Left cardiac atrium (tissue), 4 donors: ENCODE measurements at places on chromosomes 5 and 9. TPM values are rescaled to one million over a fixed set of nuclear protein-coding genes. Genes with fewer than 3 reads are reported as not detected.

GRCh38 chr9:92717201-92718085, 47.2 kb downstream of the BICD2 start:
- DNase-seq, result no peak

The VCP gene
- total RNA-seq, result 234 TPM

GRCh38 chr9:19087106-19088000, 15.4 kb downstream of the HAUS6 start:
- DNase-seq, result no peak

The SH3RF2 gene
- total RNA-seq, result 179 TPM

- DNase-seq, result no peak
Measured at GRCh38 chr9:82036086-82036485, 47.5 kb downstream of the SPATA31D1 start.

GRCh38 chr5:180436275-180436674, 57.9 kb upstream of the CNOT6 start:
- no peak for DNase-seq

DNA sequence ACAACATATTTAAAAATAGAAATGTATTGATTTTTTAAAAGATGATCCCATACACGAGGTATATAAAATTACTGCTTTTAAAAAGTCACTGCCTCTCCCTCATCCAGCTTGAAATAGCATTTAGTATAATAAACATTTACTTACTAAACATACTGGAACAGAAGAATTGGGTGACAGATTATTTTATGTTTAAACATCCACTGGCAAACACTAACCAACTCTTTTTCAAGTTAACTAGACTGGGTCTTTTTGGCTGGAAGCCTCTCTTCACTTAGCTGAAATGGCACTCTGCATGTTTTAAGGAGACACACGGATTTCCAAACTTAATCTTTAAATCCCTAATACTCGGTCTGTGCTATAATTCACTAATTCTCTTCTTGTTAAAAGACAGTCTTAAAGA, 19.0 kb downstream of the CTXN3 start:
- no peak for DNase-seq

GRCh38 chr9:134325813-134326723, at the start of gene RXRA:
TSS of gene RXRA (plus strand) at chr9:134326455. CDS start at chr9:134326632, 177 bp downstream.
- DNase-seq, result peak; percentile 87

DNA sequence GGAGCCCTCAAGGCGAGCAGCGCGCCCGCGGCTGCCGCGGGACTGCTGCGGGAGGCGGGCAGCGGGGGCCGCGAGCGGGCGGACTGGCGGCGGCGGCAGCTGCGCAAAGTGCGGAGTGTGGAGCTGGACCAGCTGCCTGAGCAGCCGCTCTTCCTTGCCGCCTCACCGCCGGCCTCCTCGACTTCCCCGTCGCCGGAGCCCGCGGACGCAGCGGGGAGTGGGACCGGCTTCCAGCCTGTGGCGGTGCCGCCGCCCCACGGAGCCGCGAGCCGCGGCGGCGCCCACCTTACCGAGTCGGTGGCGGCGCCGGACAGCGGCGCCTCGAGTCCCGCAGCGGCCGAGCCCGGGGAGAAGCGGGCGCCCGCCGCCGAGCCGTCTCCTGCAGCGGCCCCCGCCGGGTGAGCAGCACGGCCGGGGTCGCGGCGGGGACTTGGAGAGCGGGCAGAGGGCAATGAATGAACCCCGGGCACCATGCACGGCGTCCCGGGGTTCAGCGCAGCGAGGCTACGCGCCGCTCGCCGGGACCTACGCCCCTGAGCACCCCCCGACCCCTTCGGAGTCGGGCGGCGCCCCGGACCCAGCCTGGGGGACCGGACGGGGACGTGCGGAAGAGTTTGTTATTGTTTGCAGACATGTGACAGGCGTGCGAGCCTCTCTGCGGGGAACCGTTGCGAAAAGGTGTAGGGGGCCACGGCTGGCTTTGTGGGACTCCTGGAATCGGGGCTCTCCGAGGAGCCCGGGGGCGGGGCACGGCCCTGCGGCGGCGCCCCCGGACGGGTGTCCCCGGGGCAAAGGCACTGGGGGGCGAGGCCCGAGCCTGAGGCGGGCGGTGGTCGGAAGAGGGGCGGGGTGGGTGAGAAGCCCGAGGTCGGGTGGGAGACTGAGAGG, 553 bp downstream of the MAP3K1 start:
- DNase-seq, result peak; percentile 45

The TMEM174 gene
- total RNA-seq, result not detected

DNA sequence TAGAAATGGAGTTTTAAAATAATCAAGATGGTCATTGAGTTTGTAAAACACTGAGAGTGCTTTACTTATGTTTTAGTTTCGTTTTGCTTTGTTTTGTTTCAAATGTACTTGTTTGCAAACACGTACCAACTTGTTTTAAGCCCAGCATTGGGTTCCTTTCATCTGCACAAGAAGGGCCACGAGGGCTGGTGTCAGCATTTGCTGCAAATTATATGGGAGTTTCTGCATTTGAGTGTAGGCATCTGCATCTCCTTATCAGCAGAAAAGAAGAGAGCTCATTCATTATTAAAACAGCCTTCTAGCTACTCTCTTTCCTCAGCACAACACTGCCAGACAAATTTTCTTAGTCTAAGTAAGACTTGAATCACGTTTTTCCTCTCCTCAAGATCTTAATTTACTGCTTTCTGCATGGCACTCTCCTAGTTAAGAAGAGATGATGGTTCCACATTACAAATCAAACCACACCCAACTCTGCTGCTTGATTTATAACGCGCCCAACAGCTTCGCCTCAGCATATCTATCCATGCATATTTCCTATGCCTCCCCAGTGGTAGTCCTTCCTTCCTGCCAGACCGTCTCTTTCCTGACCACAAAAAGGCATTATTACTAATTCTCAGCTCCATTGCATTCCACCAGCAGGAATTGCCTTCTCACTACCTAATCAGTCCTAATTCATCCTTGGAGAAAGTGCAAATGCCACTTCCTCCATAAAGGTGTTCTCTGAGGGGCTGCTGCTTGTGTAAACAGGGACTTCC, 95.2 kb upstream of the CAST start:
- no peak for DNase-seq

DNA sequence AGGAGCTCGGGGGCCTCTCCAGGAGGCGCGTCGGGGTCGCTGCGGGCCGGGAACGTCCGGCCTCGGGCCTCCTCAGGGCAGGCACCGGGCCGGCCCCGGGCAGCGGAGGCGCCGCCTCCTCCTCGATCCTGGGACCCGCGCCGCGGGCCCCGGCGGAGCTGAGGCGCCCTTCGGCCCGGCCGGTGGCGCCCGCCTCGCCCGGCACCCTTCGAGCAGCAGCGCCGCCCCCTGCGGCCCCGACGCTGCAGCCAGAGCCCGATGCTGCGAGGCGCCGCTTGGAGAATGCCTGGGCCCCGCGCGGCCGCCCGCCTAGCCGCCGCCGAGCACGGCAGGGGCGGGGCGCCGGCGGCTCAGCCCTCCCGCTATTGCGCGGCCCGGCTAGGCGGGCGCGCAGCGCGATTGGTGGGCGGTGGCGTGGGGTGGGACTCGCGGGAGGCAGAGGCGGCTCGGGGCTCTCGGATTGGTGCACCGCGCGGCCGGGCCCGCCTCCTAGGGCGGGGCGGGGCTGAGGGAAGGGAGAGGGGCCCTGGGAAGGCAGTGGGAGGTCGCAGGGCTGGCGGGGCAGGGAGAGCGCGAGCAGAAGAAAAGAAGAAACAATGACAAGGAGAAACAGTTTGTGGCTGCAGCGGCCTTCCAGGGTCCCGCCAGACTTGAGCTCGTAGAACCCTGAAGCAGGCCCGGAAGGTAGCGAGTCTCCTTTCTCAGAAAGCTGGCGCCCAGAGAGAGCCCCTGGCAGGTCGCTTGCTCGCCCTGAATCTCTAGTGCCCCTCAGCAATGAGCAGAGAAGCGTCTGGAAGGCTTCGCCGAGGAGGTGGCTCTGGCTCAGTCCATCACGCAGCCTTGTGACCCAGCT, at the start of gene EEIG1:
Gene EEIG1, minus strand, starts transcription at position 284 of the 853 bp plus-strand sequence. CDS start 852 bp downstream, outside the sequence.
- peak; percentile 96 for DNase-seq

GRCh38 chr9:101792475-101792874, 54.0 kb upstream of the GRIN3A start:
- DNase-seq, result no peak

The ACTBL2 gene
- not detected for total RNA-seq
